ENCODE measurements at places on chromosomes 16 and 17.

- no peak for DNase-seq
Observed at GRCh38 chr17:55332296-55333041, 67.7 kb downstream of the HLF start.

DNA sequence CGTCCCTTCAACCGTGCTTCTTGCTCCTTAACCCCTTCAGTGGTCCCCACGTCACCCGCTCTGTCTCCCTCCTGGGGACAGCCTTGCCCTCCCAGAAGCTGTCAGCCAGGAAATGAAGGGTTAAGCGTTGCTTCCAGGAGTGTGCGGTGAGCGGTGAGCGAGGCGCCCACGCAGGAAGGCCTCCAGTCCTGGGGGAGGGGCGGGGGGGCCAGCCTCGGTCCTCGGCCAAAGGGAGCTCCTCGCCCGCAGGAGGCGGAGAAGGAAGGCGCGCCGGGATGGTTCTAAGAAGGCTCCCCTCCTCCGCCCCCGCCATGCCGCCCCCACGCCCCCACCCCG, 2.3 kb downstream of the RBFOX3 start:
- no peak for DNase-seq

DNA sequence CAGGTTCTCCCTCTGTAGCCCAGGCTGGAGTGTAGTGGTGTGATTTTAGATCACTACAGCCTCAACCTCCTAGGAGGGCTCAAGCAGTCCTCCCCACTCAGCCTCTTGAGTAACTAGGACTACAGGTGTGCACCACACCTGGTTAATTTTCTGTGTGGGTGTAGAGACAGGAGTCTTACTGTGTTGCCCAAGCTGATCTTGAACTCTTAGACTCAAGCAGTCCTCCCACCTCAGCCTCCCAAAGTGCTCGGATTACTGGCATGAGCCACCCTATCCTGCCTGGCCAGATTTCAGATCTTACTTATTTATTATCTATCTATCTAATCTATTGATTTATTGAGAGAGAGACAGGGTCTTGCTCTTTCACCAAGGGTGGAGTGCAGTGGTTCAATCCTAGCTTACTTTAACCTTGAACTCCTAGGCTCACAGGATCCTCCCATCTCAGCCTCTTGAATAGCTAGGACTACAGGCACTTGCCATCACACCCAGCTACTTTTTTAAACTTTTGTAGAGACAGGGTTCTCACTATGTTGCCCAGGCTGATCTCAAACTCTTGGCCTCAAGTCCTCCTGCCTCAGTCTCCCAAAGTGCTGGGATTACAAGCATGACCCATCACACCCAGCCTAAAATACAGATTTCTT, 61.8 kb downstream of the TUBD1 start:
- no peak for DNase-seq

GRCh38 chr17:78124081-78124835, 4.3 kb downstream of the TMC6 start:
- DNase-seq, result no peak

DNA sequence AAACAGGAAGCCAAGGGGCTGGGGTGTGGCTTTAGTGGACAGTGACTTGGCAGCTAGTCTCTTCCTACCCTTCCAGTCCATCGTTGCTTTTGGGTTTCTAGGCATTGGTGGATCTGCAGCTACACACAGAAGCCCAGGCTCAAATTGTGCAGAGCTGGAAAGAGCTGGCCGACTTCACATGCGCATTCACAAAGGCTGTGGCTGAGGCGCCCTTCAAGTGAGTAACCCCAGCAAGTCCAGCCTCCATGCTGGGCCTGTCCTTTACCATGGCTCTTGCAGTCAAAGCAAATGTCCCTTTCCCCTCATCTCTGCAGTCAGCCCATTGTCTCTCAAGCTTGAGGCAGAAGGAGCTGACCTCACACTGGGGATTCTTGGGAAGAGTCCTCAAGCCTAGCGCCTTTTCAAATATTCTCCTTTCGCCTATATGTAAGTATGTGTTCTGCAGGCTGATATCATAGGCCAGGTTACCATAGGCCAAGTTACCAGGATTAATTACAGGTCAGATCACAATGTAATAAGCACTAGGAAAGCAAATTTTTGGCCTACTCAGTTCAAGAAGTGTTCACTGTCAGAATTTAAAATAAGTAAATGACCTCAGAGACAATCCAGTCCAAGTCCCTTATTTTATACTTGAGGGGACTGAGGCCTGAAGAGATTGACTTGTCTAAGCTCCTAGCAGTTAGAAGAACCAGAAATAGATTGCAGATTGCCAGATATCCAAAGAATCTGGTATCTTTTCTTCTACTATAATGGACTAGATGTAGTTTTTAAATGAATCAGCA, 6.5 kb downstream of the EME1 start:
- DNase-seq, result no peak

- no peak for DNase-seq
Observed at GRCh38 chr17:67183531-67183930, 61.5 kb downstream of the HELZ start.

DNA sequence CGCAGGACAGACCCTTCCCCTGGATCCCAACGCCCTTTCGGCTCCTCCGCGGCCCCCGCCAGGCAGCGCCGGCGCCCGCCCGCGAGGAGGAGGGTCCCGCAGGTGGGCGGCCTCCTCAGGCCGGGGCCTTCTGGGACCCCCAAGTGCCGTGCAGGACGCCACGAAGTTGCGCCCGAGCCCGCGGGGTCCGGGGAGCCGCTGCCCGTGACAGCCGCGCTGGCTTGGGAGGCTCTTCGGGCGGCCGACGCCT, 504 bp downstream of the ERN1 start:
- peak; percentile 37 for DNase-seq

DNA sequence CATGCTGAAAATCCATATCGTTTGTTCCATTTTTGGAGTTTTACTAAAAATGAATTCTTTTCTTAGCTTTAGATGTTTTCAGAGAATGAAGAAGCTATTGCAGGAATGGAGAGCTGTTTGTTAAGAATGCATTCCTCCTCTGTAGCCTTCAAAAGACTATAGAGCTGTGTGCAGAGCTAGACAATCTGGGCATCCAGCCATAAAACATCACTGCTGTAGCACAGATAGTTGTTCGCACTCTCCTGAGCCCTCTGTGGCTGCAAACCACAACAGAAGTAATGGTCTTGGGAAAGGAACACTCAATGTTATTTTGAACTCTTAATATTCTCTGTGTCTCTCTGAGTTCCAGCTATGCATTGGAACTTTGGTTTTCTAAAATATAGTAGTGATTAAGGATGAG, 4.9 kb downstream of the TNRC6C start:
- DNase-seq, result no peak

DNA sequence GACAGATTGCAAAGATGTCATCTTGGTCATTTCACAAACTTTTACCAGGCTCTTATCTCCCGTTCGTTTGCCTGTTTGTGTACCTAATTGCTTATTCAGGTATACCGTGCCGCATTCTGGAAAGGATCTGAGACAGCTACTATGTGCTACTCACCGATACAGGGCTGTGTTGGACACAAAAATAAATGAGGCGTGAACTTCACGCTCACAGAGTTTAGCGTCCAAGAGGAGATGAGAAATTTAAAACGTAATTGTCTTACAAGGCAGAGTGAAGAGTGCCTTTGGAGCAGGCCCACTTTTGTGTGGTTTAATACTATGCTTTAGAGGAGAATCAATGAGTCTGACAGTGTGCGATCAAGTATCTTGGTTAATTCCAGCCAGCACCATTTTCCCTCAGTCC, 26.7 kb downstream of the MAF start:
- no peak for DNase-seq

DNA sequence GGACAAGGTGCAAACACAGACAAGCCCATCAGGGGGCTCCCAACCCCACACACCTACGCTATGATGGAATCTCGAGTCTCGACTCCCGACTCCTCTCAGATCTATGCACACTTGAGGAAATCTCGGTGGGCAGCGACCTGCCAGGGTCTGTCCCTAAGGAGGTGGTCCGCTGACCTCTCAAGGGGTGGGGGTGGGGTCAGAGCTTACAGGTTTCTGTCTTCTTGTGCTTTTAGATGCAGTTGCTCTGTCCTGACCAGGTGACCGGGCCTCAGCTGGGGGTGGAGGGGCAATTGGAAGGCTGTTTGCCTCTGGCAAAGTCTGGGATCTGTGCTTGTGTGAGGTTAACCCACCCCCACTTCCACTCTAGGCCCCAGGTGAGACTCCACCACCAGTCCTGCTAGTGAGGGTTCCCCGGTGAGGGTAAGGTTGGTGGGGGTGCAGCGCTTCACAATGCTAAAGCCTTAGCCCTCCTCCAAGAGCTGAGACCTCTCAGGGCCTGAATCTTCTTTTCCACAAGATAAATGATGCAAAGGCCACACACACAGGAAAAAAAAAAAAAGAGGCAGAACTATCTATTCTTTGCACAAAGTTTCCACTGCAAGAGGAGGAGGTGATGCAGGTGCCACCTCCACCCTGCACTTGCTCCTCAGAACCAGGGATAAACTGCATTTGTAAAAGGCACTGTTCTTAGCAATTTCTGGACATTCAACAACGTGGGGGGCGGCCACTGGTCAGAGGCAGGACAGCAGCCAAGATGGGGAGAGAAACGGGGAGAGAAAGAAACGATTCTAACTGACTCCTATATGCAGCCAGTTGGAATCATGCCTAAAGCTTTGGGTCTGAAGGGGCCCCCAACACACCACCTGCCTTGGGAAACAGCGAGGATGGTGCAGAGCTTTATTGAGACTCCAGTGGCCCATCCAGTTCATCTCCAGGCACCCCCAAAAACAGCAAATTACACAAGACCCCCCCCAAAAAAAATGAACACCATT, 4.1 kb downstream of the CISD3 start:
- peak; percentile 62 for DNase-seq

GRCh38 chr17:2850991-2851390, 54.8 kb downstream of the RAP1GAP2 start:
- no peak for DNase-seq

GRCh38 chr16:86884390-86884650, 306.0 kb downstream of the FOXL1 start:
- peak; percentile 13 for DNase-seq

DNA sequence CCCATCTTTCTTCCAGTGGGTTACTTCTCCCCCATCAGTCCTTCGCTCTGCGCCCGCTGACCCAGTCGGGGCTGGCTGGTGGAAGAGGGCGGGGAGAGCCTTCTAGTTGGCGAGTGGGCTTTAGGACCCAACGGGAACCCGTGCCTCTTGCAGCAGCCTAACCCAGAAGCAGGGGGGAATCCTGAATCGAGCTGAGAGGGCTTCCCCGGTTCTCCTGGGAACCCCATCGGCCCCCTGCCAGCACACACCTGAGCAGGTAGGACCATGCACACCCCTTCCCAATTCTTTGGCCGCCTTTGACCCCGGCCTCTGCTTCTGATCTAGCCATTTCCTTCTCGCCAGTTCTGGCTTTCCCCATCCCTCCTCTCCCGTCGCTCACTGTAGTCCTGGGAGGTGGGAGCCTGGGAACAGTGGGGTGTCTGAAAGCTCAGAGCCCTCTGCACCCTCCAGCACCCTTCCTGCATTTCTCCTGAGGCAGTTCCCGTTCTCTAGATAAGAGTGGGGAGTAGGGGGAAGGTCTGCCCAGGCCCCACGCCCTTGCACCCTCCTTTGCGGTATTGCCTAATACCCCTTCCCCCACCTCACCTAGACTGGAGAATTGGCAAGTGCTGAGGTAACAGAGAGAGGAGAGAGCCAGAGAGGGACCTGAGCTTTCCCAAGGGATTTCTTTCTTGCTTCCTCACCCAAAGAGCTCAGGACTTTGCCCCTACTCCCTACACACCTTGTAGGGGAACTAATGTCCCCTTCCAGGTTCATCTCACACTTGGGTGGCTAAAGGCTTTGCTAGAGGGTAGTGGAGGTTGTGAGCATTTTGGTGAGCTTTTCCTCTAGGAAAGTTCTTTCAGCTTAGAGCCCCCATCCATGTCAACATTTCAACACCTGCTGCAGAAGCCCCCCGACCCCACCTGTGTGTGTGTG, at the start of gene RARA:
Gene RARA, plus strand, starts transcription at position 150 of the 918 bp plus-strand sequence. CDS start 22,039 bp downstream, outside the sequence.
- DNase-seq, result peak; percentile 90

DNA sequence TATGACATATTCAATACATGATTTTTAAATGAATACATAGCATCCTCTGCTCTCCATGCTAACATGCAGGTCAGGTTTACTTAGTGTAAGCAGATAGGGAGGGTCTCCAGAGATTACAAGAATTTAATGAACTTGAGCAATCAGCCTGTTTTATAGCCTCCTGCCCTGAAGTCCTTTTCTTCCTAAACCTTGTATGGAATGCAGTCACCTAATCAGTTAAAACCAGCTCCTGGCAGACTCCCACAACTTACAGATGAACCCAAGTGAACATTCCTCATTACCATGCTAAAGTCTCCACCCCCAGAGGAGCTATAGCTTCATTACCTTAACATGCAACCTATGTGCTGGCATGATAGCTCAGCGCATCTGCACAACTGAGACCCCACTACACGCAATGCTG, 48.5 kb upstream of the RBBP6 start:
- DNase-seq, result peak; percentile 32

DNA sequence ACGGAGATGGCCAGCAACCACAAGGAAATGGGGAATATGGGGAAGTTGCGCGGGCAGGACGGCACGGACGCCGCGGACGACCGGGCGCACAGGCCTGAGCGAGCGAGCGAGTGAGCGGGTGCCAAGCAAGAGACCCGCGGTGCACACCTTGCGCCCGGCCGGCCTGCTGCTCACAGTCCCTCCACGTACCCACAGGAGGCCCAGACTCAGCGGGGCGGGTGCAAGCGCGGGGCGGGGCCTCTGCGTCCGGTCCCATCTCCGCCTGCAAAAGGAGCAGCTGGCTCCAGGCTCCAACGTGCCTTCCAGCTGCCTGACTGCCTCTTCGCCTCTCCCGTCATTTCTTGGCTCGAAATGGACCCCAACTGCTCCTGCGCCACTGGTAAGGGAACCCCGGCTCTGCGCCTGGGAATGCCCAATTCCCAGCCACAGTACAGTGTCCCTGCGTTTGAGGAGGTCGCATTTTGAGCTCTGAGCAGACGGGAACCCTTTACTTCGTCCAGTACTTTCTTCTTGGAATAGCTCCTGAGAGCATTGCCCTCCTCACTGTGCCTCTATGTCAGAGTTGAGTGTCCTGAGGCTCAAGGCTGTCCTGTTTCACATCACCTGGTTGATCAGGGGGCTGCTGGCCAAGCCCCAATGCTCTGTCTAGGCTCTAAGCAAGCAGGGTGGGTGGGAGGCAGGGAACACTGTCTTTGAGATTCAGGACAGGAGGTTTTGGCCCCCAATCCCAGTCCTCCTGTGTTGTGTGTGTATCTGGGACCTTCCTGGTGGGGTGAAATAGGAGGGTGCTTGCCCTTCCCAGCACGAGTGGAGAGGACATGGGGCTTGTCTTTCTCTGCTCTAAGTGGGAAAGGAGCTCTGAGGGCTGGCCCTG, 8.1 kb upstream of the MT1E start:
- no peak for DNase-seq

GRCh38 chr16:50275428-50276325, 9.3 kb downstream of the ADCY7 start:
- DNase-seq, result no peak

Data from mesendoderm (in vitro differentiated cells).